ENCODE measurements at places on chromosomes 11 and 22.

GRCh38 chr22:19663286-19663815 is 51.0 kb upstream of the SEPTIN5 start:
- DNase-seq, result peak; percentile 75

DNA sequence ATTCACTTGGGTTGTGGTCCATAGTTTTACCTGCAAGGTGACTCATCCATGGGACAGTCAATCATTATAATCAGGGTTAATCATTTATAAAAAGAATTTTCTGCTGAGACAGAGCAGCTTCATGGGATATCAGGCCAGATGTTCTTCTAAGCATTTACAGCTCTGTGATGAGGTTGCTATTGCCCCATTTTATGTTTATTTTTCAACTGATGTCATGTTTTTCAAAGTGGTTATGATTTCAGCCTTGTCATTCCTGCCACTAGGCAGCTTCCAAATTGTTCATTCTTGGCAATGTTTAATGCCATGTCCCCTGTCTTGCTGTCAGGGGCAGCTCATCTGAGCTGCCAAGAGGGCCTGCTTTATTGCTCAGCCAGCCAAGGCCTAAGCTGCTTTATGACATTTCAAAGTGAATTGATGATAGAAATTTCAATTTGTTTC is 35.9 kb upstream of the ZBED5 start:
- DNase-seq, result peak; percentile 58

DNA sequence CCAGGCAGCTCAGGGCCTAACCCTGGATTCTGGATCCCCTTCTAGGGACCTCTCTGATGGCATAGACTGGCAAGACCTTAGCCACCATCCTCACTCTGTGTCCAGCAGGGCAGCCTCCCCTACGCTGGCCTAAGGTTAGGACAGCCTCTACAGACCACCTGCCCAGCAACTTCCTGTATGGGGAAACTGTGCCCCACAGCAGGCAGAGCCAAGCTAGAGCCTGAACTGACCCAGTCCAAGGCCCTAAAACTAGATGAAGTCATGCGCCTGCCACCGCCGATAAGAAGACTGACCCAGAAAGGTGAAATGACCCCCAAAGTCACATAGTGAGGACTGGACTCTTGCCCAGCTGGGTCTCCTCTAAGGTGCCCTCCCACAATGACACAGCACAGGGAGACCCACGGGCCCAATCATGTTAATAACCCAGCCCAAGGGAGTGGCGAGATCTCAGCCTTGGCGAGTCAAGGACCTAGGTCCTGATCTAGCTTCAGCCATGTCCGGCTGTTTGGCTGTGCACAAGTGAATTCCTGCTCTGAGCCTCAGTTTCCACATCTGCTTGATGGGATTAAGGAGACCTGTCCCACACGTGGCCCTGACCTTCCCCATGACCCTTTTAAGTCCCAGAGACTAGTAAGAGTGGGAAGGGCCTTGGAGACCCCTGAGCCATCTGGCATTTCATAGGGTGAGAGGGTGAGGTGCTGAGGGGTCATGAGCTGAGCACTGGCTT is 17.6 kb downstream of the STARD10 start:
- DNase-seq, result no peak

- no peak for DNase-seq
These were observed 4.9 kb downstream of the STIM1 start for GRCh38 chr11:3860375-3860774.

DNA sequence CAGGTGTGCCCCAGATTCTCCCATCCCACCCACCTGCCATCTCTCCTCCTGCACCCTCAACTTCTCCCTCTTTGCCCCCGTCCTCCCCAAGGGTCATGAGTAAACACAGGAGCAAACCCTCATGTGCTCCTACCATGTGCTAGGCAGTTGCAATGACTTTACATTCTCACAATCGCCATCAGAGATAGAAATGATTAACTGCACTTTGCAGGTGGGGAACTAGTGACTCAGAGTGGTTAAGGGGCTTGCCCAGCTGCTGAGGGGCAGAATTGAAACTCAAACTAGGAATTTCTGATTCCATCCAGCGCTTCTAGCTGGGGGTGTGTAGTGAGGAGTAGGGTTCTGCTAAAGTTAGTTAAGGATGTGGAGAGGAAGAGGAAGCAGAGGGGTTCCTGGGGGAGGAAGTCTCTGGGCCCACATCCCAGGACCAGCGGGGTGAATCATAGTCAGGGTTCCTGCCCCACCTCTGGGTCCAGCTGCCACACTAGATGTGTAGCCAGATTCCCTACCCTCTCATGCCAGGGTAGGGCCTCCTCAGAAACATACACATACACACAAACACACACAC is 16.0 kb upstream of the PRG2 start:
- no peak for DNase-seq

- DNase-seq, result no peak
These were observed 17.8 kb downstream of the SPATA19 start for GRCh38 chr11:133827556-133827955.

- no peak for DNase-seq
These were observed 101.0 kb downstream of the SNX19 start for GRCh38 chr11:130815097-130815802.

DNA sequence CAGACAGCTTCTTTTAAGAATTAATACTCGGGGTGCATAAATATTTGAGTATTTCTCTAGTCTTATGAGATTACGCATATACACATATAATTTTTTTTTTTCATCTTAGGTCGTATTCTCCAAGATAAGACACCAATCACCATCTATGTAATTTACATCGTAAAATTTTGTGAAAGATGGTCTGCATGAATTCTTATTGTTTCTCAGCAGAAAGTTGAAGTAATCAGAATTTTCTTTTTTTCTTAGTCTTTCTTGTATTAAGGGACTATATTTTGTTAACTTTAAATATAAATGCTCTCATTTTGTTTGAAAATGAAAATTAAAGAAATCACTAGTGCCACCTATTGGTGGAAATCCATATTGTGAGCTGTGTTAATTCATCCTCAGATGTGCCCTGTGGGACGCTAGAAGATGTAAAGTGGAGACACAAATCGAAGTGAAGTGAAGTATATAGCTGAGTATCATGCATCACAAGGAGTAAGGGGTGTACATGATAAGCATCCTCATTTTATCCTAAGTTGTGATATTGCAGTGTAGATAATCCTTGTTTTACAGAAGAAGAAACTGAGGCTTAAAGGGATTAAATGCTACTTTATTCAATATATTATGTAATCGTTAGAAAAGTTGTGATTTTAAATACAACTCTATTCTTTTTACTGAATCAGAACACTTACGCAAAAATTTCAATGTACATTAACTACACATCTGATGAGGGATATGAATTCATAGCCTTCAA is 2084.3 kb downstream of the LRRC4C start:
- no peak for DNase-seq

DNA sequence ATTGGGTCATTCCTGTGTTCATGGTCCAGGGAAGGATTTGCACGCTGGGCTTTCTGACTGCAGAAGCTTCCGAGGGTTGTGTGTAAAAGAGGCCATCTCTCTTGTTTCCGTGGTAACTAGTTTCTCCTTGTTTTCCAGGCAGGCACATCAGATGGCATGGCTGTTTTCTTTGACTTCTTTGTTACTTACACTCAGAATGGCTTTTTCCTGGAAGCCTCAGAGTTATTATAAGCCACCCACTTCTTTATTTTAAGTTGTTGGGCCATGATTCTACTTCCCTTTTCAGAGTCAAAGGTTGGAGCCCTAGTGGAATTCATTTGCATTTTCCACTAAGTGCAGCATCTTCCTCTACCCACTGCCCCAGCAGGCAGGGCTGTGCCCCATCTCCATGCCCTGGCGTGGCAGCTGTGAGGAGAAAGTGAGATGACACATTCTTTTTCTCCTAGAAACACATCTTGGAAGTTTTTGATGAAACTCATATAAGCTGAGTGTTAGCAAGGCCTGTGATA is 94.9 kb downstream of the PRR5L start:
- DNase-seq, result no peak

GRCh38 chr22:34688825-34689224 is 377.1 kb upstream of the ISX start:
- no peak for DNase-seq

GRCh38 chr11:126006068-126006467 is 56.6 kb downstream of the CDON start:
- no peak for DNase-seq

Measured in NCI-H446 treated with DMSO at 0.1 percent for 48 hours (cell line).